Uterus (tissue), 4 donors: ENCODE measurements at places on chromosomes 2 and 18. TPM values are rescaled to one million over a fixed set of nuclear protein-coding genes. Genes with fewer than 3 reads are reported as not detected.

The DSC3 gene
- total RNA-seq: 1.3 TPM

The INHA gene
- total RNA-seq: not detected

The WDR35 gene
- 7.1 TPM for total RNA-seq

The CYP27C1 gene
- total RNA-seq: 1.2 TPM

The GLS gene
- 153 TPM for total RNA-seq

The HOXD9 gene
- total RNA-seq: 78.1 TPM

The ITGAV gene
- 99.1 TPM for total RNA-seq

The ITPRID2 gene
- total RNA-seq: 159 TPM

The IL1A gene
- not detected for total RNA-seq

The THAP4 gene
- total RNA-seq: 42.7 TPM

The GPR75 gene
- total RNA-seq: 6.3 TPM

The TRABD2A gene
- total RNA-seq: 0.29 TPM

The ATP5MC3 gene
- total RNA-seq: 74.2 TPM

The ACVR1C gene
- 0.59 TPM for total RNA-seq

The DNAJC5G gene
- total RNA-seq: not detected

The TMEM198 gene
- 5.3 TPM for total RNA-seq

The MDH1 gene
- 120 TPM for total RNA-seq

The RNF138 gene
- total RNA-seq: 44.9 TPM

The GYPC gene
- total RNA-seq: 48.0 TPM

The CFAP210 gene
- 0.64 TPM for total RNA-seq

The ERICH2 gene
- total RNA-seq: not detected

The CCDC68 gene
- total RNA-seq: 6.9 TPM

The VAPA gene
- total RNA-seq: 253 TPM

The GKN2 gene
- not detected for total RNA-seq

The SNTG2 gene
- total RNA-seq: 3.2 TPM

The UGT1A9 gene
- not detected for total RNA-seq

The MCM6 gene
- 37.4 TPM for total RNA-seq

The ZNF519 gene
- 35.1 TPM for total RNA-seq

The ALK gene
- total RNA-seq: not detected

The SLC9A2 gene
- 0.21 TPM for total RNA-seq

The RASGRP3 gene
- 12.0 TPM for total RNA-seq

The EIPR1 gene
- 0.59 TPM for total RNA-seq

The NAT8 gene
- not detected for total RNA-seq

The NXPH2 gene
- total RNA-seq: not detected

The NPAS2 gene
- total RNA-seq: 5.6 TPM

The COBLL1 gene
- total RNA-seq: 32.6 TPM

The MYL1 gene
- 0.48 TPM for total RNA-seq

The CEP76 gene
- total RNA-seq: 35.6 TPM

The FAM136A gene
- 79.4 TPM for total RNA-seq

The ERBB4 gene
- 0.26 TPM for total RNA-seq
